ENCODE measurements at places on chromosomes 3 and 15.

DNA sequence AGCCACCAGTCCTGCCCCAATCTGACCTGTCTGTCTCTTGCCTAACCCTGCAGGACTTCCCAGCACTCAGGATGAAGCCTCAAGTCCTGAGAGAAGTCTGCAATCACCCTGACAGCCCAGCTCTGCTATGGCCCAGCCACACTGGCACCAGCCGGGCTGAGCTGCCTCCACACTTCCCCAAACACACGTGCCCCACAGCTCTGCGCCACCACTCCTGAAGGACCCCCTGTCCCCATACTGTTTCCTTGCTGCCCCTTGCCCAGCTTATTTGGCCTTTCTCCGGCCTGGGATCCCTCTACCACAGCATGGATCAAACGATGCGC, 76.6 kb downstream of the TBC1D2B start:
- no peak for DNase-seq

- DNase-seq: no peak
Observed at GRCh38 chr3:189941679-189942078, 179.0 kb downstream of the P3H2 start.

DNA sequence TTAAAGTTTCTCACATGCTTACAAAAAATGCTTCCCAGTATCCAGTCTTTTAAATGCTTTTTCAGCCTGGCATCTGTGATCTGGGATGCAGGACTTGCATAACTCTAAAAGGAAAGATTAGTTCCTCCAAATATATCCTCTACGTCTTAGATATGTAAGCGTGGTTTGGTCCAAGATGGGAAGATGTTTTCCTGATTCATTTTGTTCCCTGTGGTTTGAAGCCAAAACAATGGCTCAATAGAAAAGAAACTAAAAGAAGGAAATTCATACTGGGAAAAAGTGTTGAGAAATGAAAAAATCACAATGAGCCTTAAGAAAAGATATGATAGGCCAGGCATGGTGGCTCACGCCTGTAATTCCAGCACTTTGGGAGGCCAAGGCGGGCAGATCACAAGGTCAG, 1002.8 kb downstream of the NAALADL2 start:
- DNase-seq: no peak

GRCh38 chr15:98861188-98861587, 146.4 kb downstream of the PGPEP1L start:
- DNase-seq: no peak

- no peak for DNase-seq
Observed at GRCh38 chr3:55716611-55717225, 229.6 kb upstream of the WNT5A start.

DNA sequence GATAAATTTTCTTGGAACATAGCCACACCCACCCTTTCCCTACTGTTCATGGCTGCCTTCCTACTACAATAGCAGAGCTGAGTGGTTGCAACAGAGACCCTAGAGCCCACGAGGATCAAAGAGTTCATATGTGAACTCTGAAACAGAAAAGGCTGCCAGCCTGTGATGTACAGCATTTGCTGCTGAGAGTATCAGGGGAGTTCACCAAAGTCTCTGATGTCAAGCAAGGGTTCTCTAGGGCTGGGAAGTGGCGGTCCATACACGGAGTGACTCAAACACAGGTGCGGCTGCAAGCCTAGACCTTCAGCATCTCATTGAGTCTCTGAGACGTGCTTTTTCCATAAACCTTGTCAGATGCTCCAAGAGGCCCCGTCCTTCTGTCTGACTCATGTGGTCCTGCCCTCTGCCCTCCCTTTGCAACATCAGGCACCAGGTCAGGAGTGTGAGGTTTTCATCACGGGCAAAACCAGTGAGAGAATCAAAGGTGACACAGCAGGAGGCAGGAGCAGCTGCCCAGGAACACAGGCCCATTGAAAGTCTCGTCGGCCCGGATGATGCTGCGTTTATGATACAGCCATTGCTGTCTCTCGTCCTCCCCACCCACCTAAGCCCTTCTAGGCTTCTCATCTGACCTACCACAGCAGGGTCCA, 42.9 kb downstream of the PCSK6 start:
- DNase-seq: no peak

- no peak for DNase-seq
Observed at GRCh38 chr3:135908225-135908624, 57.3 kb upstream of the PPP2R3A start.

DNA sequence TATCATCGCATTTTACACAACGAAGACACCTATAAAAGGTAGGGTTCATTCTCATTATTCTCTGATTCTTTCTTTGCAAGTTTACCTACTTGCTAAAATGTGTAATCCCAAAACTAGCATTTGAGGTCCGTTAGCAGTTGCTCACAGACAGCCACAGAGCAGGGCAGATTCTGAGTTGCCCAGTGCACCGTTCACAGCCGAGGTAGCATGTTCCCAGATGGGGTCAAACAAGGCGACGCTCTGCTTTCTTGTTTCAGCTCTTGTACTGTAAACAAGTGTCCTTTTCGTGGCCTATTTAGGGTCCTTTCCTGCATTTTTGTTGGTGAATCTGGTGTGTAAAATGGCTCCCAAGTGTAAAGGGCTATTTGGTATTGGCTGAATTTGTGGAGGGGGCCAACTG, 3.1 kb downstream of the PPP1R2 start:
- no peak for DNase-seq

DNA sequence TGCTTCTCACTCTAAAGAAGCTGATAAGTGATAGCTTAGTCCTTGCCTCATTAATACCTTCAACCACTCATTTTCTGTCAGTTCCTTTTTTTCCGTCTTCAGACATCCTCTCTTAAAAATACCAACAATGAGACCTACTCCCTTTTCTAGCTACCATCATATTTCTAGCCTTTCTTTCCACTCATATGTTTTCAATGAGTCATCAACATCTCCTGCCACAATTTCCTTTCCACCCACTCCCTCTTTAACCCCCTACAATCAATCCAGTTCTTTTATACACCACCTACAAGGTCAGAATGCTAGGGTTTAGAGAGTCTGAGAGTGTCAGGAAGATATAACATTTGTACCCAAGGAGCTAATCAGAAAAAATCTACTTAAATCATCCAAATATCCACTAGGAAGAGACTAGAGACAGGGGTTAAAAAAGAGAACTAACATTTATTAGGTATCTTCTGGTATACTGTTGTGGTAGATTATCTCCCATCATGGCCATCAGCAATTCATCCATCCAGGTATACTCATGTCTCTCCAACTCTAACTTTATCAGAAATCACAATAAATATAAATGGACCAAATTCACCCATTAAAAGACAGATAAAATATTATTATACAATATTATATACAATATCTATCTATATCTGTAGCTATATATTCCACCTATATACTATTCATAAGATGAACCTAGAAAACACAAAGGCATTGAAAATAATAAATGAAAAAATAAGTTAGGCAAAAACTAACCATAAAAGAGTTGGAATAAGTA, 42.5 kb downstream of the MYLK start:
- DNase-seq: no peak

DNA sequence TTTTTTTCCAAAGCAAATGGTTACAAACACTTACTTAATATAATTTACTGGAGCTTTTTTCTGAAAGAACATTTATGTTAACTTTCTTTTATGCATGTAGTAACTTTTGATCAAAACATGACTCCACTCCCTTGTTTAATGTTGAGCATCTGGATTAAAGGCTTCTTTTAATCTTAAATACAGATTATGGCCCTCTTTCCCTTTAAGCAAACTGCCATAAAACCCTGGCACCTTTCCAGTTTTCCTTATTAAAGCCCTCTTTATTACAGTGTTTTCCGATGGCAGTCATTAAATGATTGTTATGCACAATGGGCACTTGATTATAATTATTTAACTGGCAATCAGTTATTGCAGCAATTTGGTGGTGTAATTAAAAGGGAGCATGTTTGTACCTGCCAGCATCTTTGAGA, 167.0 kb downstream of the VGLL4 start:
- DNase-seq: no peak

- no peak for DNase-seq
Observed at GRCh38 chr15:25882466-25882865, 19.3 kb upstream of the ATP10A start.

- no peak for DNase-seq
Observed at GRCh38 chr15:74545086-74545485, 4.1 kb downstream of the ARID3B start.

- no peak for DNase-seq
Observed at GRCh38 chr3:48402281-48402732, 27.6 kb downstream of the PLXNB1 start.

- DNase-seq: no peak
Observed at GRCh38 chr15:37083610-37084009, 16.7 kb downstream of the MEIS2 start.

- DNase-seq: no peak
Observed at GRCh38 chr15:83209333-83209732, 1.7 kb upstream of the HDGFL3 start.

- no peak for DNase-seq
Observed at GRCh38 chr3:197003461-197004385, 25.9 kb downstream of the MELTF start.

GRCh38 chr3:129892857-129893580, 492 bp downstream of the TMCC1 start:
- DNase-seq: peak; percentile 47

DNA sequence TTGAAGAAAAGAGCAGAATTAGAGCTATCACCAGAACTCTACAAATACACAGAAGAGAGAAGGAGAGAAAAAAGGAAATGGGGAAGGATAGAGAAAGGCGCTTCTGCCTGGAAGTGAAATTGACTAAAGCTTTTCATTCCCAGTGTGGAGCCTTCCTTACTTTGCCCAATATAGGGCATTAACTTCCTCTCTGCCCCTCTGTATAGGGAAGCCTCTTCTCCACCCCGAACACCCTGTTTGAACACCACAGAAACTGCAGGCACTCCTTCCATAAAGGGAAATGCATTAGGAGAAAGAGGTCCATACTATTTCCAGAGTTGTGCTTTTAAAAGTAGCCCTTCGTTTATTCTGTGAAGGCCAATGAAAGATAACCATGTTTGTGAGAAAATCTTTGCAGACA, 248.5 kb downstream of the RAP2B start:
- no peak for DNase-seq

GRCh38 chr3:79818015-79818414, 50.2 kb upstream of the ROBO1 start:
- no peak for DNase-seq

- no peak for DNase-seq
Observed at GRCh38 chr15:63509056-63509954, 4.9 kb downstream of the USP3 start.

- DNase-seq: no peak
Observed at GRCh38 chr15:42508263-42508690, 12.8 kb downstream of the SNAP23 start.

DNA sequence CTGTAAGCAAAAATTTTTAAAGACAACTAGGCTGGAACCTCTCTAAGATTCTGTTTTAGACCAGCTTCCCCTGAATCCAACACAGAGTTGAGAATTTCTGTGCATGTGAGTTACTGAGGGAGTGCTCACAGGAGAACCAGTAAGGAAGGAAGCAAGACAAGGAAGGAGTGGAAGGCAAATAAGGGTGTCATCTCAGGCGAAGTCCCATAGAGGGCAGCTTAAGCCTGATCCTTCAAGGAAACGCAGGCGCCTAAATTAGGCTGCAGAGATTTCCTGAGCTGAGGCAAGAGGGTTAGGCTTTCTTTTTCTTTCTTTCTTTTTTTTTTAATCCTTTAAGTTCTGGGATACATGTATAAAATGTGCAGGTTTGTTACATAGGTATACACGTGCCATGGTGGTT, 36.2 kb upstream of the COL6A6 start:
- no peak for DNase-seq

- no peak for DNase-seq
Observed at GRCh38 chr15:81758818-81759284, 287.0 kb downstream of the MEX3B start.

GRCh38 chr3:182617500-182617899, 175.8 kb upstream of the ATP11B start:
- DNase-seq: no peak

DNA sequence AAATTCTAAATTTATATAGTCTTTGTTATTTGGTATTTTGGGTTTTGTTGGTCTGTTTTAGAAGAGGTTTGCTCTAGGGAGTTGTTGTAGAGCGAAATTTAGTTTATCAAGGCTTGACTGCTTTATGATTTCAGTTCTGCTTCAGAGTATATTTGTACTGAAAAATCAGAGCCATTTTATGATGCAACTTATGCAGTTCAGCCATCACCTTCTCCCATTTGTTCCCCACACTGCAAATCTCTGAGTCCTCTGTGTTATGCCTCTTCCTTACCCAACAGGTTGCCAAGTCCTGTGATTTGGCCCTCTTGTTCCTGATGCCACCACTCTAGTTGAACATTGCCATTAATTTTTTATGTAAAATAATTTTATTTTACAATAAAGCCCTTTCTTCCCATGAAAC, 140.4 kb downstream of the ZNF609 start:
- no peak for DNase-seq

DNA sequence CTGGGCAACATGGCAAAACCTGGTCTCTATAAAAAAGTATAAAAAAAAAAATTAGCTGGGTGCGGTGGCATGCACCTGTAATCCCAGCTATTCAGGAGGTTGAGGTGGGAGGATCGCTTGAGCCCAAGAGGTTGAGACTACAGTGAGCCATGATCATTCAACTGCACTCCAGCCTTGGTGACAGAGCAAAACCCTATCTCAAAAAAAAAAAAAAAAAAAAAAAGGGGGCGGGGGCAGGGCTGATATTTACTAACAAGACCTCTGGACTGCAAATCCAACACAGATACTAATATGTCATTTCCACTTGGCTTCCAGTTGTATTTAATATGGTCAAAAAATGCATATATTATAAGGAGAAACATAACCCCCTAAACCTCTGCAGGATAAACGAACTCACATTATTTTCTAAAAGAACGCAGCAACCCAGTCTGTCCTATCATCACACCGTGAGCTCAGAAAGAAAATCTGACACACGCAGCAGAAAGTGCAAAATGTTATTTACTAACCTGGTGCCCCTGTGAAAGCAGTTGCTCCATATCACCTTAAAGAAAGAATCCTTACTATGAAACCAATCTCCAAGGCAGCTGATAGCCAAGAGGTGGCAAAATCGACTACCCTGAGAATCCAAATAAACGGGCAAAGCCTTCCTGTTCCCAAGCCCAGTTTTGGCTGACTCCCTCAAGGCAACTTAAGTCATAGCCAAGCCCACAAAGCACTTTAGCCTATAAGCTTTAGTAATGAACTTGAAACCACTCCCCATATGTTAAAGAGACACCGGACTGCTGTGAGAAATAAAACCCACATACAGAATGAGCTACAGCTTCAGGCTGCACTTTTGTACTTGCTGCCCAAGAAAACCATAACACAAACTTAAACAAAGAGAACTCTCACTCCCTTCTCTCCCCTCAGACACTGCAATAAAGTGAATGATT, 39.3 kb downstream of the PLD1 start:
- no peak for DNase-seq

Measured in stimulated activated CD8-positive, alpha-beta memory T cell treated with anti-CD3 and anti-CD28 coated beads, Interleukin-7, amount 100 ng/mL, for 1 hour (primary cell).